ENCODE measurements at places on chromosomes 7 and 10.

DNA sequence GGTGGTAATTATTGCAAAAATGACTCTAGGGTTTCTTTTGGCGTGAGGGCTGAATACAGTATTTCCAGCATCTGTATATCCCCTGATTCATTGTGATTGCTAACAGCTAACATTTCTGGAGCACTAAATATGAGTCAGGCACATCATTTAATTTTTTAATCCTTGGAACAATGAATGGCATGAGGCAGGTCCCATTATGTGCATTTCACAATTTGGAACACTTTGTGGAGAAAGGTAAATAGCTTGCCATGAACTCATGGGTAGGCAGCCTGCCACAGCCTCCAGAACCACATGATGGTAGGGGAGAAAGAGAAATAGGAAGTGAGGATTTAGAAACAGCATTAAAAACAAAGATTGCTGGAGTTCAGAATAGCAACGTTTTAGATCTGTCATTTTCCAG is 1.7 kb downstream of the NPTX2 start:
- DNase-seq: no peak

GRCh38 chr10:132546567-132547420 is 9.2 kb downstream of the INPP5A start:
- DNase-seq: no peak

DNA sequence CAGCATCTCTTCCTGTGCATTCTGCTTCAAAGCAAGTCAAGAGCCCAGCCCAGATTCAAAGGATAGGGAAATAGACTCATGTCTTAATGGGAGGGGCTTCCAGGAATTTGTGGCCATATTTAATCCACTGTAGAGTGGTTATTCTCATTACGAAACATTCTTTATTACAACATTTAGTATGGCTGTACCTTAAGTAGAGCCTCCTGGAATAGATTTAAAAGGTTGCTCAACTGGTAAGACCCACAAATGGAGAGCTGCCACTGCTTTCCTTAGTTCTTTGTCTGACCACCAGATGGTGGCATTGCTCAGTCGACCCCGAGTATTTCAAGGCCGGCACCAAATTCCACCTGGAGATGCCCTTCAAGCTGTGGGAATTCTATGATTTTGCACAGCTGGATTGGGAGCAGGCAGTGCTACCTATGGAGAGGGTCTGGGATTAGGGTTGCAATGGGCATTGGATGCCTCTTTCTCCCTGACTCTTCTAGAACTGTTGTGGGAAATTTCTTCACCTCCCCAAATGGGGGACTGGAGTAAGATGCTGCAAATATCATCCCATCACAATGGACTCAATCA is 102.2 kb downstream of the RBM20 start:
- peak; percentile 77 for DNase-seq

- peak; percentile 64 for DNase-seq
These were observed 97.3 kb downstream of the CLEC2L start for GRCh38 chr7:139620676-139621344.

GRCh38 chr10:120506674-120507073 is 49.6 kb downstream of the PLPP4 start:
- DNase-seq: no peak

DNA sequence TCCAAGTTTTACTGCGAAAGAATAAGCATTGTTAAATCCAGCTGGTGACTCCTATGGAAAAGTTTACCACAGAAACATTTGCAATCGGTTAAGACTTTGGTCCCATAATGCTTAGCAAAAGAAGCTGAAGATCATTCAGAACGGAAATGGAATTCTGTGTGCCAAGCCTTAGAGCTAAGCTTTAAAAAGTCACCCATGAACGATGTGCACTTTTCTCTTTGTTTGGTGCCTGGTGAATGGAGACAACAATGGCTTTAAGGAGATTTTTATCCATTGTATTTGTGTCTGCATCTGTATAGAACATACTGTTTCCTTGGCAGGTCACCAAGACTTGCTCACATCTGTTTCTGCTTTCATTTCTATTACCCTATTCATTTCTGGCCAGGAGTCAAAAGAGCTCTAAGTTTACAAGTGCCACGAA is 26.3 kb upstream of the COL1A2 start:
- no peak for DNase-seq

DNA sequence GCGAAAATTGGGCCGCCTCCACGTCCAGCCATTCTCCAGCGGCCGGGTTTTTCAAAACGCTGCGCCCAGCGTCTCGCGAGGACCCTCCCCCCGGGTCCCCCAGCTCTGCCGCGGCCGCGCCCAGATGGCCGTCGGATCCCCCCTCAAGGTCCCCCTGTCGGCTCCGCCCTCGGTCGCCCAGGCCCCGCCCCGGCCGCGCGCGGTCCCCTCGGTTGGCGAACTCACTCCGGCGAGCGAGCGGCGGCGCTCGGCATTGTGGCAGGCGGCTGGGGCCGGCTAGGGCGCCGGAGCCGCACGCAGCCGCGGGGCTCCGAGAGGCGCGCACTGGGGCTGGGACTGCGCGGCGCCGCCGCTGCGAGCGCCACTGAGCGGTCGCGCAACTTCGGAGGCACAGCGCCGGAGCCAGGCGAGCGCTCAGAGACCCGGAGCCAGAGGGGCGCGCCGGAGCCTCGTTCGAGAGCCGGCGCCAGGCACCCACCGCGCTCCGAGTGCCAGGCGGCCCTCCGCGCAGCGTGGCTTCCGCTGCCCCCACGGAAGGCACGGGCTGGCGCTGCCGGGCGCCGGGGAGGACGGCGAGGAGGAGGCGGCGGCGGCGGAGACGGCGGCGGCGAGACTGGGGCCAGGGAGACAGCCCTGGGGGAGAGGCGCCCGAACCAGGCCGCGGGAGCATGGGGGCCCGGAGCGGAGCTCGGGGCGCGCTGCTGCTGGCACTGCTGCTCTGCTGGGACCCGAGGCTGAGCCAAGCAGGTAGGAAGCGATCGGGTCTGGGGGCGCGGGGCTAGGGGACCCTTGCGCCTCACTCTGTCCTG is at the start of gene UNC5B:
TSS of gene UNC5B (plus strand) at position 253 of the 809 bp plus-strand sequence. CDS start at position 669, 416 bp downstream.
- peak; percentile 91 for DNase-seq

DNA sequence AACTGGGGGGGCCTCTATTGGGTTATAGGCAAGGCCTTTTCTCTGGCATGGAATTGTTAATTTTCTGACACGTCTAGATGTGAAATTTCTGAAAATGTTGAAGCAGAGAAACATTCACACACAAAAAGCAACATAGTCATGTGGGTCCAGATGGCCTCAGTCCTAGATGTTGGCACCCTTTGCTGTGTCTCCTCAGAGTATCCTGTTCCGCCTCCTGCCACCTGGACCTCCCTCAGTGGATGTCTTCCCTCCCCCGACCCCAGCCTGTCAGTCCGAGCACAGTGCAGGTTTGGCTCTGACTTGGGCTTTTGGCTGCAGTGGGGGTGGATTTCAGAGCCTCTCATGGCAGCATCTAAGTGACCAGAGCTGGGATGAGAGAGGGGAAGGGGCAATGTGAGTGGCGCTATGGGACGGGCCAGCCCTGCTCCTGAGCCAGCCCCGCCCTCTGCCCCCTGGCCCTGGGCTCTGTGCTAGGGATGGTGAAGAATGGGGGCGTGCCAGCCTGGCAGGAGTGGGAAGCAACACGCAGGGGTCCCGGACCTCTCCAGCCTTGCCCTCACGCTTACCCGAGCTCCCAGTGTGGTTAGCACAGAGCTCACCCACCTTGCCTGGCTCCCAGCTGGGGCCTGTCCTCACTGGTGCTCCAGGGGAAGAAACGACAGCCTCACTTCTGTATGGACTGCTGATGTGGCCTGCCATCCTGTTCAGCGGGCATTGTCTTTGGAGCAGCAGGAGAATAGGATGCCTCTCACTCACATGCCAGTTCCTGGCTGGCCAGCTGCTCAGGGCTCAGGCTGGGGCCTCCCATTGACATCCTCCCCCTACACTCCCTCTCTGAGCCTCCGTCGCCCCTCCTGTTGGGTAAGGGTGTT is 6.2 kb downstream of the ATP6V0E2 start:
- DNase-seq: peak; percentile 51

DNA sequence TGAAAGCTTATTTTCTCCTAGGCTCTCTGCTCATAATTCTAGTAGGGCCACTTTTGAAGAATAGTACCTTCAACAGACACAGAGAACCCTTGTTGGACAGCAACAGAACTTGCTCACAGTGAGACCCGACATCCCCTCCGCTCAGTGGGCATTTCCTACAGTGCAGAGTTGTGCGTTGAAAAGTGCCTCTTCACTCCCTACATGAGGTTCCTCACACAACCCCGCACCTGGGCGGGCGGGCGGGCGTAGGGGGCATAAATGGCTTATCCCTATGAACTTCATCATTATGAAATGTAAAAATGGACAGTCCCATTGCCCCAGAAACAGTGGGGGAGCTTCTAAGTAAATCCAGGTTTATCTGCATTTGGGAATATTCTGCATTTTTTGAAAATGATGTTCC is 174.9 kb downstream of the MGMT start:
- DNase-seq: no peak

- DNase-seq: no peak
These were observed 85.0 kb upstream of the MYL10 start for GRCh38 chr7:101714097-101714496.

DNA sequence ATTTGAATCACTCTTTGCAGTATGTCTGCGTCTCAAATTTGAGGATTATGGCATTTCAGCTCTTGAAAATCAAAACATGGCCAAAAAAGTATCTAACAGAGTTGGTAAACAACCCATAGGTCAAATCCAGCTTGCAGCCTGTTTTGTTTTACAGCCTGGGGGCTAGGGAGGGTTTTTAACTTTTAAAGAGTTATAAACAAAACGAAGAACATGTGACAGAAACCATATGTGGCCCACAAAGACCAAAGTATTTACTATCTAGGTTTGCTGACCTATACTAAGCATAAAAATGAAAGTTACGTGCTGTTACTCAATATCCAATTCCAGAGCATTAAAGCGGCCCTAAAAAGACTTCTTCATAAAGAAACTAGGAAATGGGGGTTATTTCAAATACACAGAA is 55.5 kb upstream of the STARD3NL start:
- no peak for DNase-seq

DNA sequence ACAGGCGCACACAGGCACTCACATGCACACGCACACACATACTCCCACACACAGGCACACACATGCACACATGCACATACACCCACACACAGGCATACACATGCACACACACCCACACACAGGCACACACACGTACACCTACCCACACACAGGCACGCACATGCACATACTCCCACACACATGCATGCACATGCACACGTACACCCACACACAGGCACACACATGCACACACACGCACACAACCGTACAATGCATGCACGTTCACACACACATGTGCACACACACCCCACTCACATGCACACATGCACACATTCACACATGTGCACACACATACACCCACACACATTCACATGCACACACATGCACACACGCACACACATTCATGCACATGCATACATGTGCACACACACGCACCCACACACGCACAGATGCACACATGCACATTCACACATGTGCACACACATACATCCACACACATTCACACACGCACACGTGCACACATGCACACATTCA is 59.3 kb downstream of the MKI67 start:
- no peak for DNase-seq

GRCh38 chr7:93575555-93576399 is 1.3 kb upstream of the CALCR start:
- no peak for DNase-seq

DNA sequence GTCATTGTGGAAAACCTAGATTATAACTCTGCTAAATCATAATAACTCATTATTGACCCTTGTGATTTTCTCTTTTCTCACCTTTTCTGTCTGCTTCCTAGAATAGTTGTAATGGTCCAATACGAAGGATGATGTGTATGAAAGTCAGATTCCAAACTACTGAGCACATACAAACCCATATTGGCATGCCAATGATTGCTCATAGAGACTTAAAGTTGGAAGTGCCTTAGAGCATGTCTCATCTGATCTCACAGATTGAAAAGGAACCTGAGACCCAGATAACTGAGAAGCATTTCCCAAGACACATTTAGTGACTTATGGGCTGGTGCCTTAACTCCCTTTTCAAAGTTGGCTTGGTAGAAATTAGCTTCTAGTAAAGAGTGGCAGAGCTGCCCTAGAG is 594.3 kb downstream of the REEP3 start:
- DNase-seq: no peak

DNA sequence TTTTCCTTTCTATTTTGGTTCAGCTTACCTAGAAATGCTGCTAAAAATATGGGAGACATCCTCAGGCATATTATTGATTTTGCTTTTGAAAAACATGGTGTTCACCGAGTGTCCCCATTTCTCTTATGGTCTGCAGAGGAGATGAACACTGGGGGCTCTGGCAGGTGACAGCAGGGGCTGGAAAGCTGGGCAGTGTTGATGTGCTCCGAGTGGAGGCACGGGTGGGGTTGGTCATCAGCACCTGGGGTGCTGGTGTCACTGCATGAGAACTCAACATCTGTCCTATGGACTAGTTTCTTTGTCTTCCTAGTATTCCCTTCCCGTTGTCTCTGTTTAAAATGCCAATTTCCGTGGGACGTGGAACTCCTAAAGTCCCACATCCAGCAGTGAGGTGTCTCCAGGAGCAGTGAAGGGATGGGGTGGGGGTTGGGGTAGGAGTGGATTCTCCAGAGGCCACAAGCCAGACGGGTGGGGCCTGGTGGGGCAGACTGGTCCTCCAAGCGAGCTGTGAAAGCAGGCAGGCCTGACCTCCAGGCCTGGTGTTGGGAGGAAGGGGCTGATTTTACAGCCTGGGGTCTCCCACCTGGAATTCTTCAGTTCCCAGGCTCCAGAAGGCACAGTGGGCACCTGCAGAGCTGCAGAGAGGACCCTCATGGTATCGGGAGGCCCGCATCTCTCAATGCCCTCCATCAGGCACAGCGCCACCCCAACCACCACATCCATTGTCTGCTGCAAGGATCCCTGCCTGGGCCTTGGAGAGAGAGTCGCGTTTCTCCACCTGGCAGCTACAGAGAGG is 24.4 kb downstream of the ZNF775 start:
- no peak for DNase-seq

DNA sequence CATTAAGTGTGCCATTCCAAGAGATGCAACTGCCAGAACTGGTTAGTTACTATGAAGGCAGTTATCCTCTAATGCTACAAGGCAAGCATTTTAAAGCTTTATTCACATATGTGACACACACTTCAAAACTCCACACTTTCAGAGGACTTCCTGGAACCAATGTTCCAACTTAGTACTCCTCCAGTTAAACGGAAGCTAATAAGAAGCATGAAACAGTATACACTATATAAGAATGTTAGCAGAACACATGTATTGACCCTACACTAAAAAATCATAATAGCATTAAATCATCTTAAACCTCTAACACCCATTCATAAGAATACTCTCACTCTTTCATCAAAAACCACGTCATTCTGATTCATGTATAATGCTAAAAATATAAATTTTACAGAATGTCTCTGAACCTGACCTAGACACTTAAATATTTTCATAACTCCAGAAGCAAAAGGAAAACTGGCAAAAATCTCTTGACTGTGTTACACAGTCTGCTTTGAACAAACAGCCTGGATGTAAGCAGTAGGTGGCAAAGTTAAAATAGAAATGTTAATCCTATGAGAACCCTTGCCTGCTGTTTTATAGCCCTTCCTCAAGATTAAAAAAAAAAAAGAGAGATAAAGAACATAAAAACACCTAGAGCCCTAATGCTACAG is 135.0 kb downstream of the SEMA3C start:
- DNase-seq: peak; percentile 58

- DNase-seq: peak; percentile 61
These were observed 655.6 kb downstream of the LRMDA start for GRCh38 chr10:76086761-76087639.

GRCh38 chr10:818010-818409 is 113.5 kb downstream of the LARP4B start:
- no peak for DNase-seq

- no peak for DNase-seq
These were observed 80.4 kb upstream of the BMPER start for GRCh38 chr7:33824911-33825459.

GRCh38 chr7:47751043-47751442 is 169.1 kb upstream of the TNS3 start:
- DNase-seq: no peak

Measured in NCI-H82 (cell line).